Psoas muscle (tissue), 8 donors: ENCODE measurements at places on chromosomes 16 and 17. TPM values are rescaled to one million over a fixed set of nuclear protein-coding genes. Genes with fewer than 3 reads are reported as not detected.
A peak's percentile ranks its signal among the peaks of the same experiment; 100 is the strongest.

- no peaks in the 10 kb centered on the region for H3K36me3 ChIP-seq
- no peaks in the 10 kb centered on the region for H3K27me3 ChIP-seq
- no peak overlapping the region for H3K27ac ChIP-seq
Measured at GRCh38 chr17:57080718-57081117, 4.3 kb upstream of the AKAP1 start.

The GINS2 gene
- total RNA-seq = 2.0 TPM

The SLC9A5 gene
- total RNA-seq = 1.6 TPM

GRCh38 chr16:77679391-77679790 lies 42.9 kb upstream of the NUDT7 start:
- no peaks in the 10 kb centered on the region for H3K4me1 ChIP-seq
- H3K36me3 ChIP-seq = no peaks in the 10 kb centered on the region
- DNase-seq = no peak
- H3K4me3 ChIP-seq = no peak overlapping the region
- H3K27me3 ChIP-seq = peaks cover 2% of the 10 kb centered on the region
- H3K27ac ChIP-seq = no peak overlapping the region

- no peaks in the 10 kb centered on the region for H3K36me3 ChIP-seq
Measured at GRCh38 chr16:12680531-12680930, 123.2 kb downstream of the CPPED1 start.

The EVPL gene
- 0.36 TPM for total RNA-seq

DNA sequence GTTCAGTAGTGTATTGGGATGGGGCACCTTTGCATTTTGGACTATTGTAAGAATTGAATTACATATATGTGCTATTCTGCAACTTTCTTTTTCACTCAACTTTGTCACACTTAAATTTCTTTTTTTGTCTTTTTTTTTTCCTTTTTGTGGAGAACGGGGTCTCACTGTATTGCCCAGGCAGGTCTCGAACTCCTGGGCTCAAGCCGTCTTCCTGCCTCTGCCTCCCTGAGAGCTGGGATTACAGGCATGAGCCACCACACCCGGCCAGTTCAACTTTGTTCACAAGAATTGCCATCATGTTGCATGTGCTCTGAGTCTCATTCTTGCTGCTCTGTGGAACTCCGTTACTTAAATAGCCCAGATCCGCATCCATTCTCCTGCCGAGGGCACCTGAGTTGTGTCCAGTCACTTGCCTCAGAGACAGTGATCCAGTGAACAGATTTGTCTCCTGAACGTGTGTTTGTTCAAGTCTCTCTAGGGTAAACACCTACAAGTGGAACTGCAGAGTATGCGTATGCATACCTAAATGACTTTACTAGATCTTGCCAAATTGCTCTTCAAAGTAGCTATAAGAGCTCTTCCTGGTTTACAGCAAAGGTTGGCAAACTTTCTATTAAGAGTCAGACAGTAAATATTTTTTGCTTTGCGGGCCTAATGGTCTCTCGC lies 3.4 kb upstream of the SLC38A10 start:
- H3K27ac ChIP-seq = no peak overlapping the region
- H3K4me1 ChIP-seq = peaks cover 23% of the 10 kb centered on the region
- H3K4me3 ChIP-seq = no peak overlapping the region
- no peaks in the 10 kb centered on the region for H3K27me3 ChIP-seq
- no peaks in the 10 kb centered on the region for H3K36me3 ChIP-seq
- DNase-seq = no peak

The CIBAR2 gene
- 0.36 TPM for total RNA-seq

- H3K4me1 ChIP-seq = peaks cover 35% of the 10 kb centered on the region
- no peaks in the 10 kb centered on the region for H3K36me3 ChIP-seq
- H3K27me3 ChIP-seq = no peaks in the 10 kb centered on the region
- H3K27ac ChIP-seq = peak overlapping the region; percentile 41
- DNase-seq = no peak
Measured at GRCh38 chr17:1904273-1905182, 74.7 kb downstream of the RPA1 start.

DNA sequence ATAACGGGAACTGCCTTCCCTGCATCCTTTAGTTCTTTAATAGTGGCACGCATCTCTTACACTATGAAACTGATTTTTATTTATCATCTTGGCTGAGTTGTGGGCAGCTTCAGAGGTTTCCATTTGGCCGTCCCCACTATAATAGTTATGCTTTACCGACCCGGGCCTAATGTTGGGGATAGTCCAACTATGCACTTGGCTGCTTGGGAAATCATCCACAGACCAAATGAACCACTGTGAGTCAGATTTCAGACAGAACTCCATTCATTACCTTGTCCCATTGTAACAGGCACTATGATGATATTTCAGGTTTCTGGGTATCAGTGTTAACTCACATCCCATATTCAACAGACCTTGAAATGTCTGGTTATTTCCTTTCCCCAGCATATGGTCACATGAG lies 6.1 kb upstream of the SLFN5 start:
- no peaks in the 10 kb centered on the region for H3K4me1 ChIP-seq
- no peak overlapping the region for H3K4me3 ChIP-seq
- no peaks in the 10 kb centered on the region for H3K36me3 ChIP-seq
- no peaks in the 10 kb centered on the region for H3K27me3 ChIP-seq

- no peaks in the 10 kb centered on the region for H3K27me3 ChIP-seq
- no peak overlapping the region for H3K4me3 ChIP-seq
- H3K4me1 ChIP-seq = no peaks in the 10 kb centered on the region
- DNase-seq = no peak
Measured at GRCh38 chr17:31433091-31433790, 41.8 kb downstream of the RAB11FIP4 start.

The PCYT2 gene
- total RNA-seq = 10.2 TPM

DNA sequence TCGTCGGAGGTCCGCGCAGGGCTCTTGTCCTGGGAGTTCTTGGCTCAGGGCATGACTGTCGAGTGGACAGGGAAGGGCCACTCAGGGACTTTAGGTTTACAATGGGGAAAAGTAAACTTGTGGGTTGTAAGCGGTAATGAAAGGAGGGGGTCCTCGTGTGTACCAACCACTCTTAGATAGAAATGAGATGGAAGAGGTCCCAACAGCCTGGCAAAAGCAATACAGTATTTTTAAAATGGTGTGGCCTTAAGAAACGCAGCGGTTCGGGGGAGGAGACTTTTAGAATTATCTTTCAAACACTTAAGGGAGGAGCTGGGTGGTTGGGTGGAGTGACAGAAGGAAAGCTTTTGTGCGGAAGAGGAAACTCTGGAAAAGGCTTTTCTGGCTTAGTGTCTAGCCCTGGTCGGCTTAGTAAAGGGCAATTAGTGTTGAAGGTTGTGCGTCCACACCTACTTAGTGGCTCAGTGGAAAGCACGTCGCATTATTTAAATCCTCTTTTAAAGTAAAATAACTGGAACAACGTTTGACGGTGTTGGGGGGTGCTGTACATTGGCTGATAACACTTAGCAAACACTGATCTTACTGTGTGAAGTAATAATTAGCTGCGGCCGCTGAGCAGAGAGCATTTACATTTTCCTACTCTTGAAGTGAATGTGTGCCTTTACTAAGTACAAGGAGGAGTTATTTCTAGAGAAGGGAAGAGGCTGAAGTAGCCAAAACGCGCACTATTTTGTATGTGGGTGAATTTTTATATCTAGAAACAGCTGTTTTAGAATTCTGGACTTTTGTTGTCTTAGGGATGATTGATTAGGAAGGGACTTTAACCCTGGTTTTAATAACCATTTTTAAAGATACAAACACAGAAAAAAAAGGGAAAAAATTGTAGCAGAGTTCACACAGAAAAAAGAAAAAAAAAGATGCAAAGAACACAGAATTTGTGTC lies 1.0 kb downstream of the WSB1 start:
- peaks cover 33% of the 10 kb centered on the region for H3K4me1 ChIP-seq
- peak overlapping the region; percentile 90 for H3K4me3 ChIP-seq
- H3K36me3 ChIP-seq = no peaks in the 10 kb centered on the region
- H3K27ac ChIP-seq = peak overlapping the region; percentile 96
- no peak for DNase-seq

- H3K27me3 ChIP-seq = no peaks in the 10 kb centered on the region
- H3K4me3 ChIP-seq = no peak overlapping the region
- DNase-seq = no peak
- H3K4me1 ChIP-seq = peaks cover 17% of the 10 kb centered on the region
- no peaks in the 10 kb centered on the region for H3K36me3 ChIP-seq
- no peak overlapping the region for H3K27ac ChIP-seq
Measured at GRCh38 chr17:57533684-57534305, 211.3 kb downstream of the CCDC182 start.

- H3K36me3 ChIP-seq = peaks cover 88% of the 10 kb centered on the region
- DNase-seq = peak; percentile 44
- H3K27me3 ChIP-seq = no peaks in the 10 kb centered on the region
- H3K27ac ChIP-seq = no peak overlapping the region
Measured at GRCh38 chr16:89114159-89114981, 20.7 kb downstream of the ACSF3 start.

The INCA1 gene
- 2.9 TPM for total RNA-seq

The CD300H gene
- total RNA-seq = not detected

The SEPTIN12 gene
- total RNA-seq = not detected

The YBX2 gene
- total RNA-seq = 0.66 TPM

DNA sequence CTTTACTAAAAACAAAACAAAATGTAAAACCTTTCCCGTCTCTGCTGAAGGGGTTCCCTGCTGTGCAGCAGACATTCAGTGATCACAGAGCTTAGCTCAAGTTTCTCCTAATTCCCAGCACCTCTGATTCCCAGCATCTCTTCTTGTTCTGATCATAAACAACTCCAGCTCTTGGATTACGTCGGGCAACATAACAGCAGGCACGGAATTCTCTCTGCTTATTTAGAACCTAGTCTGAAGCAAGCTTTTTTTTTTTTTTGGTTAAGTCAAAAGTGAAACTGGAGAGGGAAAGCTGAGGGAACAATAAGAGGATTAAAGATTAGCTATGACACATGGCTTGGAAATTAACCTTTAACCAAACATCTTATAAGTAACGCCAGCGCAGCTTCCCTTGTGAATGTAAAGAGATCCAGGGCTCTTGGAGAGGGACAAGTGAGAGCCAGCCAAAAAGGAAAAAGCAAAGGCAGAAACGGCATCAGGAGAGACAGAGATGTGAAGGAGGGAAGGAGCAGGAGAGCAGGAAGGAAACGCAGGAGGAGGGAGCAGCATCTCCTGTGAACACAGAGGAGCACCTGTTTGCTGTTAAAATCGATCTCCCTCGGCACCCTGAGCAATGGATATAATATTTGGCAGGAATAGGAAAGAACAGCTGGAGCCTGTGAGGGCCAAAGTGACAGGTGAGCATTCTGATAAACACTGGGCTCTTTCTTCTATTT lies at the start of gene BCO1:
TSS of gene BCO1 (plus strand) at position 394 of the 716 bp plus-strand sequence. CDS start at position 614, 220 bp downstream.
- H3K4me3 ChIP-seq = peak within 1 kb of the TSS; percentile 42
- no peaks in the 10 kb centered on the region for H3K36me3 ChIP-seq
- no peak for DNase-seq
- peak within 1 kb of the TSS; percentile 65 for H3K27ac ChIP-seq
- peaks cover 9% of the 10 kb centered on the region for H3K4me1 ChIP-seq

GRCh38 chr16:82626791-82627261 lies at the start of gene CDH13:
Gene CDH13, plus strand, starts transcription at chr16:82626969.
- H3K27ac ChIP-seq = peak within 1 kb of the TSS; percentile 99
- peak within 1 kb of the TSS; percentile 92 for H3K4me3 ChIP-seq
- H3K27me3 ChIP-seq = no peaks in the 10 kb centered on the region
- DNase-seq = peak; percentile 67

DNA sequence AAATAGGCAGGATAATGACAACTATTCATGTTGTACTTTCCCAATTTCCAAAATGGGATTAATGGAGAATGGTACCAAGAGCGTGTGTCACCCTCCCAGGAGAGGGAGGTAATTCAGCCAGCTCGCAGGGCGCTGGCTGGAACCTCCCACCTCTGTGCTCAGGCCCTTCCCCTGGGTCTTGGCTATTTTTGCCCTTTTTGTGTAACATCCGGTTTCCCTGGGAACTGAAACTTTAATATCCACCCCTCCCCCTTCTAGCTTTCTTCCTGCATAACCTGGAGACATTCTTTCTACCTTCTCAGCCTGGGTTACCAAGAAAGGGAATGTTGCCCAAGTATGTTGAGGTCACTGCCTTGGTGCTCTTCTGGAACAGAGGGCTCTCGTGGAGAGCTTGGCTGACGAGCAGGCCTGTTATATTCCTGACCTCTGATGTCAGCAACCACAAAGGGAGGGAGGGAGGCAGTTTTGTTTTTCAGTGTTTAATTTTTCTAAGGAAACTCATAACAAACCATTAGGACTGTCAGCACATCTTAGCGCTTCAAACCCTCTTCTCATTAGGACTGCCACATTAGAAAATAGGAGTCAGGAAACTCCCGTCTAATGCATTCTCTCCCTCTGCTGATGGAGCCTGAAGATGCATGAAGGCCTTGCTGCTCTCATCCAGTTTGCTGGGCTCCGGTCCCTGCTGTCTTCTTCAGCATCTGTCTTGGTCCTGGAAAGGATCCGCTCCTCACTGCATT lies 25.6 kb downstream of the ITGB3 start:
- peak; percentile 72 for DNase-seq
- H3K36me3 ChIP-seq = no peaks in the 10 kb centered on the region
- H3K27me3 ChIP-seq = no peaks in the 10 kb centered on the region

GRCh38 chr17:78359321-78359996 lies 418 bp downstream of the SOCS3 start:
- H3K27me3 ChIP-seq = no peaks in the 10 kb centered on the region
- DNase-seq = peak; percentile 68
- H3K36me3 ChIP-seq = no peaks in the 10 kb centered on the region
- H3K27ac ChIP-seq = peak overlapping the region; percentile 82
- peaks cover 23% of the 10 kb centered on the region for H3K4me1 ChIP-seq

DNA sequence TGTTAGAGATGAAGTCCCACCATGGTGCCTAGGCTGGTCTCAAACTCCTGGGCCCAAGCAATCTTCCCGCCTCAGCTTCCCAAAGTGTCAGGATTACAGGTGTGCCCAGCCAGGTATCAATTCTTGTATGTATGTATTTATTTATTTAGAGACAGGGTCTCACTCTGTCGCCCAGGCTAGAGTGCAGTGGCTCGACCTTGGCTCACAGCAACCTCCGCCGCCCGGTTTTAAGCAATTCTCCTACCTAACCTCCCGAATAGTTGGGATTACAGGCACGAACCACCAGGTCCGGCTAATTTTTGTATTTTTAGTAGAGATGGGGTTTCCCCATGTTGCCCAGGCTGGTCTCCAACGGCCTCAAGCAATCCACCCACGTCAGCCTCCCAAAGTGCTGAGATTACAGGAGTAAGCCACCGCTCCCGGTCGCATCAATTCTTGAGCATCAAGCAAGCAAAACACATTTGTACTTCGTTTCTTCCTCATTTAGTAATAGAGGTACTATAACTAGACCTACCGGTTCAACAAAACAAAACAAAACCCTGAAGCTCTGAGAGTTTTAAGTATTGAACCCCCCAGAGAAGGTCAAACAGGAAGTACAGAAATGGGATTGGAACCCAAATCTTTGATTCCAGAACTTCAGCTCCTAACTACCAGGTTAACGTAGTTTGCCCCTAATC lies 1.0 kb upstream of the ZNF500 start:
- H3K36me3 ChIP-seq = no peaks in the 10 kb centered on the region
- peaks cover 19% of the 10 kb centered on the region for H3K4me1 ChIP-seq
- peak overlapping the region; percentile 77 for H3K4me3 ChIP-seq
- peak overlapping the region; percentile 78 for H3K27ac ChIP-seq
- DNase-seq = no peak

The SDR42E1 gene
- not detected for total RNA-seq

The KRT36 gene
- total RNA-seq = not detected
